Renal pelvis (tissue), 12 donors: ENCODE measurements at places on chromosomes 5 and 9. TPM values are rescaled to one million over a fixed set of nuclear protein-coding genes. Genes with fewer than 3 reads are reported as not detected.

- DNase-seq, result no peak
These were observed 24.0 kb upstream of the EBF1 start for GRCh38 chr5:159123700-159124099.

DNA sequence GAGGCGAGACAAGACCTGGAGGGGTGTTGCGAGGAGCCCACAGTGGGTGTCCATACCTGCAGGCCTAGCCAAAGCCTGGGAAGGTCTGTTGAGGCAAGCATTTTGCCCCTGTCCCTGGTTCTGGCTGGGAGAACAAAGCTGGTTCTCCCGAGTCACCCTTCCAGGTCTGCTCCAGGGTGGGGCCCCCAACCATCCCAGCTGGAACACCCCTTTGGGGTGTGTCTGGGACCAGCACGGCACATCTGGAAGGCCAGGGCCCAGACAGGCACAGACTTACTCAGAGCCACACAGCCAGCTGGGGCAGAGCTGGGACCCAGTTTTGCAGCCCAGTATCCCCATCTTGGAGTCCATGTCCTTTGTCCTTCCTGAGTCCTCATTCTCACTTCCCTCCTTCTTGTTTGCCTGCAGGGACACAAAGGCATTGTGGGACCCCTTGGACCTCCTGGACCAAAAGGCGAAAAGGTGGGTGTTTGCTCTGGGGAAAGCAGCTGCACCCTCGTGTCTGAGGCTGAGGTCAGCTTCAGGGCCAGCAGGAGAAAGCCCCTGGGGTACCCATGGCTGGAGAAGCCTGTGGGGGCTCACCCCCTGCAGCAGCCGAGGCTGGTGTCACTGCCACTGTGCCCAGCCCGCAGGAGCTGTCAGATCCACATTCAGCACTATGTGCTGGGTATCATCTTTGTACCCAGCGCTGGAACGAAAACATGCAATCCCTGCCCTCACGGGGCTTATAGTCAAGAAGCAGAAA is 38.4 kb upstream of the ORM1 start:
- no peak for DNase-seq

DNA sequence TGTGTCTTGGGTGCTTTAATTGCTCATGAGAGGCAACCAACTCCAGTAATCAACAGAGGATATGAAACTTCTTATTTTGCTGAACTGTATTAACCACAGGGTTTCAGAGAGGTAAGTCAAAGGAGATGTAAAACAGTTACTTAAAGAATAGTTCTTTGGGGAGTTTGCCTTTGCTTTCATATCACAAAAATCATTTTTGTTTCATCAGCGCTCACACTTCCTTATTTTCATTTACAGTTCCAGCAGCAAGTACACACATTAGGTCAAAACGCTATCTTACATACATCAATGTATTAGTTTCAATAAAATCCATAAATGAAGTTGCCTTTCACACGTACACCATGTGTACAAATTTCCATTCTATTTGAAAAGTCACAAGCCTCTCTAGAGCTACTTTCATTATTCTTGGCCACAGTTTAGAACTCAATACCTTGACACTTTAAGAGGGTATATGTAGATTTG is 50.1 kb downstream of the ST8SIA4 start:
- no peak for DNase-seq

DNA sequence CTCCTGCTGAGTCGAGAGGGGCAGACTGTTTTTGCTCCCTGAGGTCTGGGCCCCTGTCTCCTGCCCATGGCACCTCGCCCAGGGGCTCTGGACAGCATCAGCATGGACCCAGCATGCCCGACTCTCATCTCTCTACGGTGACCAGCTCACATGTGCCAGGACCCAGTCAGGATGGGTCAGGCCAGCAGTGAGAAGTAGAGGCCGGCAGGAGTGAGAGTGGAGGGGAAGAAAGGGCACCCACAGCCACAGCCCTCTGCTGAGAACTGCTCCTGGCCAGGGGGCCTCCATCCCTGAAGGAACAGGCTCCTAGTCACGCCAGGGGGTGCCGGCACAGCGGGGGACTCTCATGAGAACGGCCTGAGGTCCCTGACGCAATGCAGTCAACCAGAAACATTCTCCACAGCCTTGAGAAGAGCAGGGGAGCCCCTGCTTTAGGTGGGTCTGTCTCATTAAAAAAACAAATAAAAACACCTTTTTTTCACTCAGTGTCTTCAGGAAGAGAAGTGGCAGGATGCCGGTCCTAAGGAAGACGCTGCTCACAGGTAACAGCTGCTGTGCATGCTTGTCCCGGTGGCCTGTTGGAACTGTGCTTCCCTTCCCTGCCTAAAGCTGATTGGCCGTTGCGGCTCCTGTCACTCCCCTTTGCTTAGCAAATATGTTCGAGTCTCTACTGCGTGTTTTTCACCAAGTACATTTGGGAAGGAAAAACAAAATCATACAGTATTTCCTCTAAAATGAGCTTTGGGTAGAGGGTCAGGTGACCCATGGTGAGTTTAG is 85.7 kb upstream of the FBXW11 start:
- no peak for DNase-seq

GRCh38 chr5:1500411-1501091 is 23.2 kb downstream of the LPCAT1 start:
- no peak for DNase-seq

GRCh38 chr5:134070725-134071613 is 43.5 kb upstream of the TCF7 start:
- peak; percentile 43 for DNase-seq

- no peak for DNase-seq
These were observed 779.4 kb downstream of the SEMA5A start for GRCh38 chr5:8766448-8766847.

DNA sequence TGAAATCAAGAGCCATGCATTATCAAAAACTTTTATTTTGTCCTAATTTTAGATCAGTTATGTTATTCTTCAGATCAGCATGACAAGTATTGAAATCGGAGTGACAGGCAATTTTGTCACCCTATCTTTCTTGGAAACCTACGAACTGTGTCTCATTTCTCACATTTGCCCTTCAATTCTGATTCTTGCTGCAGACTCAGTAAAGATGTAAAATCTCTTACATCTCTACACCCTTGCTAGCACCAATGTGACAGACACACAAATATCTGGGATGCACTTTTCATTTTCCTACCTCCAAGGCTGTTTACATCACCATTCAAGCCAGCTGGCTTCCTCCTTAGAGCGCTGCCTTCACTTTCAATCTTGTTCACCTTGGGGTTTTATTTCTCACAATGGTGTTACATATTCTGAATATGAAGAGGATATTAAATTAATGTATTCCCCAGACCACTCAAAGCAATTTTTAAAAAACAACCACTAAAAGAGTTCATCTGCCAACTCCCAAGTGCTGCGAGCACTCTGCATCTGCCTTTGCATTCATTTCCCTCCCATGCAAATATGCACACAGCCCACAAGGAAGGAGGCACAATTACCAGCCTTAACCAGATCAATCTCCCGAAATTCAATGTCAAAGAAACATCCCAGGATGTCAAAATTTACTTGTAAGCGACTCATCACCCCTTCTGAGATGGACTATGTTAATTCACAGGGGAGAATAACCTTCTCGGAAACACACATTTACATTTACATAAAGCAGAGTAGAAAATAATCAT is 164.3 kb downstream of the ENC1 start:
- no peak for DNase-seq

- DNase-seq, result no peak
These were observed 629.6 kb upstream of the DMAC1 start for GRCh38 chr9:8429157-8429556.

DNA sequence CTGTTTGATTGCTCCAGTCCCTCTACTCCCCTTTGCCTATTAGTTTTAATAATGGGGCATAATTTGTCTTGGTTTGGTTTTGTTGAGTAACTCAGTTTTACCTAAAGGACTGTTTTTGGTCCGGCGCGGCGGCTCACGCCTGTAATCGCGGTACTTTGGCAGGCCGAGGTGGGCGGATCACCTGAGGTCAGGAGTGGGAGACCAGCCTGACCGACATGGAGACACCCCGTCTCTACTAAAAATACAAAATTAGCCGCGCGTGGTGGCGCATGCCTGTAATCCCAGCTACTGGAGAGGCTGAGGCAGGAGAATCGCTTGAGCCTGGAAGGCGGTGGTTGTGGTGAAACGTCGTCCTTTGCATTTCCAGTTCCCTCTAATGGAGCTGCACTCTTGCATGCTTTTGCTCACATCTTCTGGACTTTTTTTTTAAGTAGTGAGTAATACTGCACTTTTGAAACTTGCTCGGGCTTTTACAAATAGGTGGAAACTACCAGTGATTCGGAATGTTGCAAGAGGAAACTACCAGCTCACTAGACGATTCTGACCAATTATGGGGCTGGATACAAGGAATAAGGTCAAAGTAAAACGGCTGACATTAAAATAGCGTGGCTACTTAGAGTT is 721 bp upstream of the MAML1 start:
- DNase-seq, result no peak

DNA sequence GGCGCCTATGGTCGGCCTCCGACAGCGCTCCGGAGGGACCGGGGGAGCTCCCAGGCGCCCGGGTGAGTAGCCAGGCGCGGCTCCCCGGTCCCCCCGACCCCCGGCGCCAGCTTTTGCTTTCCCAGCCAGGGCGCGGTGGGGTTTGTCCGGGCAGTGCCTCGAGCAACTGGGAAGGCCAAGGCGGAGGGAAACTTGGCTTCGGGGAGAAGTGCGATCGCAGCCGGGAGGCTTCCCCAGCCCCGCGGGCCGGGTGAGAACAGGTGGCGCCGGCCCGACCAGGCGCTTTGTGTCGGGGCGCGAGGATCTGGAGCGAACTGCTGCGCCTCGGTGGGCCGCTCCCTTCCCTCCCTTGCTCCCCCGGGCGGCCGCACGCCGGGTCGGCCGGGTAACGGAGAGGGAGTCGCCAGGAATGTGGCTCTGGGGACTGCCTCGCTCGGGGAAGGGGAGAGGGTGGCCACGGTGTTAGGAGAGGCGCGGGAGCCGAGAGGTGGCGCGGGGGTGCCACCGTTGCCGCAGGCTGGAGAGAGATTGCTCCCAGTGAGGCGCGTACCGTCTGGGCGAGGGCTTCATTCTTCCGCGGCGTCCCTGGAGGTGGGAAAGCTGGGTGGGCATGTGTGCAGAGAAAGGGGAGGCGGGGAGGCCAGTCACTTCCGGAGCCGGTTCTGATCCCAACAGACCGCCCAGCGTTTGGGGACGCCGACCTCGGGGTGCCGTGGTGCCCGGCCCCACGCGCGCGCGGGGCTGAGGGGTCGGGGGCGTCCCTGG is 561 bp downstream of the DAPK1 start:
- peak; percentile 81 for DNase-seq

DNA sequence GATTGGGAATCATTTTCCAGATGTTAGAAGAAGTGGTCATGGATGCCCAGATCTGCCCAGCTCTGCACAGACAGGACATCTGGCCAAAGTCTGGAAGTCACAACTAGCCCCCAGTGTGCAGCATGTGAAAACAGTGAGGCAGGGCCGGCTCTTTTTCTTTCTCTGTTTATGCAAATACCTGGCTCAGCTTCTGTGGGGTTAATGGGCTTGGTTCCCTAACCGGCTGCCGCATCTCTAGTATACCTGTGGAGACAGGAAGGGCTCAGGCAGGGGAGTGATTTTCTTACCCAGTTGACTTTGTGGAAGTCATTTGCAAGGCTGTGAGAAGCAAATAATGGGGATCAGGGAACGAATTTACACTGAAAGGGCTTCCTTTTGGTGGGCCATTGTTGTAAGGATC is 254.8 kb upstream of the PANK3 start:
- DNase-seq, result no peak

DNA sequence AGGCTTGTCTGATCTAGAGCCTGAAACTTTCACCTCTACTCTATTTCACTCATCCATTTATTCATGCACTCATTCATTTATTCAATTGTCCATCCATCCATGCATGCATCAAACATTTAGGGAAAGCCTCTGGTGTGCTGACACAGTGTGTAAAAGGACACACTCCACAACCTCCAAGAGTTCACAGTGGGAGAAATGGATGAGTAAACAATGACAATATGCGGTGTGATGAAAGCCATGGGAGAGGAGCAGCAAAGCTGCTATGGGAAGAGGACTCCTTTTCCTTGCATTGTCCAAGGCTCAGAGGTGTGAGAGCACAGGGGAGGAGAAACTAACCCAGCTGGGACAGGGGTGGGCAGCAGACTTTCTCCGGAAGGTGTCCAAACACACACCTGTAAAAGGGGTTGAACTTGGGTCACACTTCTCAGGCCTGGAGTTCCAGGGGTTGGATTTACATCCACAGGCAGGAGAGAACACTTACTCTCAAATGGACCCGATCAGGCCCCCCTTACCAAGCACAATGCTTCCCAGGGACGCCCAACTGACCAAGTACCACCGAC is 21.2 kb upstream of the PFDN1 start:
- DNase-seq, result no peak

DNA sequence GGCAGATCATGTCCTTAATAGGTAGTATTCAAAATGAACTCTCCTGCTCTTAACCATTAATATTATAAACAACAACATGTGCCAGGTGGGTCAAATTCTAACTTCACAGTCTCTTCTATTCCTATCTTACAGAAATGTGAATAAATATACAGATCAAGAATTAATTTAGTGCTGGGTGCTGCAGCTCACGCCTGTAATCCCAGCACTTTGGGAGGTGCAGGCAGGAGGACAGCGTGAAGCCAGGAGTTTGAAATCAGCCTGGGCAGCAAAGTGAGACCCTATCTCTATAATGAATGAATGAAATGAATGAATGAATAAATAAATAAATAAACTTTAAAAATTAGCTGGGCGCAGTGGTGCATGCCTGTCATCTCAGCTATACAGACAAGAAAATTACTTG is 34.1 kb downstream of the PTCH1 start:
- DNase-seq, result no peak

DNA sequence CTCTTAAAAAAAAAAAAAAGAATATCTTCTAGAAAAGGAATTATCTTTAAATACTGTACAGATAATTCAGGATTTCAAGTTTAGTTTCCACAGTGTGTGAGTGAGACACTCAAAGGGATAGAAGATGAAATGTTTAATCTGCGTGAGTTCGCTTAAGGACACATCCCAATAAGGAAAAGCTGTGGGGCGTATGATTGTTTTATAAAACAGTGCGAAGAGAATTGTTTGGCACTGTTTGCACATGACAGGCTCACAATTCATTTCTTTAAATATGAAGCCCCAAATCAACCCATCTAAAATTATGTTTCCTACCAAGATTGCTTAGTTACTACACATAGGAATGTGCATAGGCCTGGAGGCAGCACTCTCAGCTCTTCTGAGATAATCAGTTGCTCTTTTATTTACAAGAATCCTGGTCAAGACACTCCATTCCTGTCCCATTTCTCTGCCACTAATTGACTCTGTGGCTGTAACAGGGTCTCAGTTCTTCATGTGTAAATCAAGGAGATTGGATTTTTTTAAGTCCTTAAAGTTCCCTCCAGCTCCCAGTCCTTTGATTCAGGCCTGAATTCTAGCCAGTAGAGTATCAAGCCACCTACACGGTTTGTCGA is 60.1 kb downstream of the BHMT start:
- no peak for DNase-seq

Gene AIF1L
- polyA plus RNA-seq, result 395 TPM

Gene SLC36A3
- polyA plus RNA-seq, result not detected

Gene MAT2B
- polyA plus RNA-seq, result 114 TPM

Gene STK32A
- 19.5 TPM for polyA plus RNA-seq

Gene GTF3C5
- polyA plus RNA-seq, result 79.8 TPM

Gene ARID3C
- polyA plus RNA-seq, result 0.16 TPM

Gene SLCO6A1
- not detected for polyA plus RNA-seq

Gene FCN2
- 0.68 TPM for polyA plus RNA-seq

Gene SLC31A1
- polyA plus RNA-seq, result 18.7 TPM
